Activated T-cell treated with anti-CD3 and anti-CD28 coated beads for 24 hours (primary cell): ENCODE measurements at places on chromosomes 1 and 21.
A peak's percentile ranks its signal among the peaks of the same experiment; 100 is the strongest.

GRCh38 chr1:163315773-163316374 is 5.9 kb upstream of the NUF2 start:
- no peak for DNase-seq

GRCh38 chr1:244234009-244234643 is 183.0 kb downstream of the ZBTB18 start:
- DNase-seq: no peak

GRCh38 chr1:154459080-154459479 is 42.9 kb upstream of the TDRD10 start:
- DNase-seq: no peak

DNA sequence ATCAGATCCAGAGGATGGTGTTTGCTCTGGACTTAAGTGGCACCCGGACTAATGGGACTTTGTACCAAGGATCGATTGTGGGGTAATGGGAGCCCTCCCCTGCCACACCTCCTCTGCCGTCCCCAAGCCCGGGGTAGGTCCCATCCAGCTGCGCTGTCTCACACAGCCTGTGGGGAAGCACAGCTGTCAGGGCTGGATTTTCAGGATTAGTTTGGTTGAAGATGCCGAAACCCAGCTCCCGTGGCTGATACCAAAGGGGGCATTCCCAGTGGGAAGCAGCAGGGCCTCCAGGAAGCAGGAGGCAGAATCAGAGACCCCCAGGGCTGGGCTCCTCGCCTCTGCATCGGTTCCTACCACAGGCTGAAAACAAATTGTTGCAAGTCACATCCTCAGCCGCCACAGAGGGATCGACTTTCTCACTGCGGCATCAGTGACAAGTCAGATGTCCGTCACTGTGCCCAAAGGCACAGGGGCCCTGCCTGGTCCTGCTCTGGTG is 59.7 kb downstream of the MATN1 start:
- no peak for DNase-seq

DNA sequence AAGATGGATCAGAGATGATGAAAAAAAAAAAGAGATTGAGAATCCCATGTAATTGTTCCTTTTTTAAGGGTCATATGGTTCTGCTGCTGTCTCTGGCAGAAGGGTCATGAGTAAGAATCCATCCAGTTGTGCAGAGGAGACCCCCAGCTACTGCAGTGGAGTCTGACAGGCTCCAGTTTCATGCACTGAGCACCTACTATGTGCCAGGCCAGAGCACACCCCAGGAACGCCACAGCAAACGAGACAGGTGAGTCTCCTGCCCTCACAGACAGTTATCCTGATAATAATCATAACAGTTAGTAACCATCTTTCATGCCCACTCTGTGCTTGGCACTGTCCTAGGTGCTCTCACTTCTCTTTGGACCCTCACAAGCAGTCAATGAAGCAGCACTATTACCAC is 420.0 kb downstream of the MATN1 start:
- DNase-seq: no peak

GRCh38 chr1:62823556-62823955 is 39.6 kb downstream of the ATG4C start:
- no peak for DNase-seq

- DNase-seq: no peak
Measured at GRCh38 chr1:17676387-17677060, 78.6 kb upstream of the ACTL8 start.

DNA sequence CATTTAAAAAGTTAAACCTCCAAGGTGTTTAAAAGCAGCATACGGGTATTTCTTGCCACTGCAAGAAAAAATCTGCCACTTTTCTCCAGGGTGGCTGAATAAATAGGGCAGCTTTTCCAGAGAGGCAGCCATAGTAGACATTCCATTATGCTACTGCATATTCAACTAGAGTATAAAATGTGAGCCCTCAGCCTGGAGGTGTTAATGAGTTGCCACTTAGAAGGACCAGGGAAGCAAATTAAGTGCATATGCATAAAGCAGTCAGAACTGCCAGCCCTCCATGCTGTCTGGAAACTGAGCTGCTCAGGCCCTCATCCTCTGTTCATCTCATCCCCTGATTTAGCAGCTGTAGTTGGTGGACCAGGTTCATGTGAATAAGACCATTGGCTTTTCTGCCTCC is 99.4 kb downstream of the DIRAS3 start:
- no peak for DNase-seq

DNA sequence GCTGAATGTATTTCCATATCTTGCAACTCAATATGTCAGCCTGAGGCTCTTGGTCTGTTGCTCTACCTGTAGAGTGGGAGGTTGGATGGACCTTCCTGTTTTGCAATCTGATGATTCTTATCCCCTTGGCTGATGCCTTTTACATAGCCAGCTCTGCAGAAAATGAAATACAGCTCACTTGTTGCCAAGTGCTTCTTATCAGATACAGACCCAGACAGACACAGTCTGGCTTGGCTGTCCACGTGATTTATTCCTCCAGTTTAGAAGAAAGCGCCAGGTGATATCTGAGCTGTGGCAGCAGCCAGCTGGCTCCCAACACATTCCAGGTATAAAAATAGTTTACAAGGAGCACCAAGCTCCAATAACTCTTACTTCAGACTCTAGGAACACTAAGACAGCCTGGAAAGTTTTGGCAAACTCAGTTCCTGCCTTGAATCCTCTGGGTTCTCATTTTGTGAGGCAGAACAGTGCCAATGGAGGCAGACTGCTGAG is 479.2 kb upstream of the USP24 start:
- no peak for DNase-seq

DNA sequence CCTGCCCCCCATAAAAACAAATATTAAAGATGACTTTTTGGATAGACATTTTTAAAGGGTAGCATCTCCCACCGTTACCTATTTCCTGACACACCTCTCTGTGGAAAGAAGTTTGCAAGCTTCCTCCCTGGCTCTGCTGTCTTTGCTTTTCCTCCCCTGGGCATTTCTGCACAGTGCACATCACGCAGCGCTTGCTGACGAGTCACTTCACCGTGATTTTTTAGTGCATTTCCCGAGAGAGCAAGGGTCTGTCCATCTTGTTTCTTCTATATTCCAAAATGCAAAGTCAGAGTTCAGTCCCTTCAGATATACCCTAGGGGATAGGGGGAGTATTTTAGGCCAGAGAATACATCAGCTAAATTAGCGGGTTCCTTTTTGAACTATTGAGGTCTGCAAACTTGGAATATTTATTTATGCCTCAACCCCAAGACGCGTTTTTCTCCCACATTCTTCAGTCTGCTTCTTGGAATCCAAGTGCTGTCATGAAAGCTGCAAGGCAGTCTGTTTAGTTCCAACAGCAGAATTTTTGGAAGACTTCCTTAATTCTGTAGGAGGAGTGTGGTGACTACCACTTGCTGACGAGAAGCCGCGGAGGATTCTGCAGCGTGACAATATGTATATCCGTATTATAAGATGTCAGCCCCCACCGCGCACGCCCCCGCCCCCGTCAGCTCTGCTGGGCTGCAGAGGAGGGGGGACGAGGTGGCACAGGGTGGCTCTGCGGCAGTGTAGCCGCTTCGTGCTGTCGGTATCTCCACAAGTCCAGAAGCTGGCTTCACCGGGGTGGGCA is 22.4 kb downstream of the SMYD2 start:
- DNase-seq: no peak

- DNase-seq: peak; percentile 9
Measured at GRCh38 chr1:22105611-22106207, 37.2 kb downstream of the WNT4 start.

GRCh38 chr1:47680815-47681475 is 243.1 kb downstream of the FOXD2 start:
- no peak for DNase-seq

GRCh38 chr1:62590255-62590969 is 6.9 kb upstream of the ANGPTL3 start:
- no peak for DNase-seq

- no peak for DNase-seq
Measured at GRCh38 chr1:3139871-3140361, 70.9 kb downstream of the PRDM16 start.

- DNase-seq: no peak
Measured at GRCh38 chr1:218775501-218776021, 398.1 kb upstream of the LYPLAL1 start.

- no peak for DNase-seq
Measured at GRCh38 chr1:40699787-40700186, 8.3 kb downstream of the NFYC start.

DNA sequence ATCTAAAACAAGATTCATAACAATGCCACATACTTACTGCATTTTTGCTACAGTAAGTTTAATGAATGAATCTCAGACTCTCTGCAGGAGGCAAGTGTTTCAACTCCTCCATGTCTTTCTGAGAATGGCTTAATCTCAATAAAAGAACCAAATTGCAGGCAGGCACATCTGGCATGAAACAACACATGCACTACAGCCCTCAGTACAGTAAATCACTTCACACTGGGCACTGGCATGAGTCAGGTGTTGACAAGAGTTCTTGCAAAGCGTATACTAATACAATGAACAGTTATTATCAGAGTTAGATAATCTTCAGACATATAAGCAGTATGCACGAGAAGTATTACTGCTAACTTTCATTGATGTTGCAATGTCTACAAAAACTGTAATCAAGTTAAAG is 1386.8 kb downstream of the MRPL39 start:
- no peak for DNase-seq

DNA sequence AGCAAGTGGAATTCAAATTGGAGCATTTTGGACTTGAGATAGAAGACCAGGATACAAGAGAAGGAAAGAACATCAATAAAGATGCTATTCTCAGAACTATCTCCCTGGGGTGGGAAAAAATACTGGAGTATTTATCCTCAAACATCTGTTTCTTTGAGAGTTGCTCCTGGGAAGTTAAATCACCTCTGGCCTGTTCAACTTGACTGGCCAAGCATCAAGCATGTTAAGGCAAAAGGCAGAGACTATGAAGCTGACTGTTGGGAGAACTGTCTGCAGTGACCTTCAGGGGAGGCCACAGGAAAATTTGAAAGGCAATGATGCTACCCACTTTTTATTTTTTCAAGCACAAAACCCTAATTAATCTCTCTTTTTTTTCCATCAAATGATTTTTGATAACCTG is 239.0 kb downstream of the NTNG1 start:
- DNase-seq: no peak

DNA sequence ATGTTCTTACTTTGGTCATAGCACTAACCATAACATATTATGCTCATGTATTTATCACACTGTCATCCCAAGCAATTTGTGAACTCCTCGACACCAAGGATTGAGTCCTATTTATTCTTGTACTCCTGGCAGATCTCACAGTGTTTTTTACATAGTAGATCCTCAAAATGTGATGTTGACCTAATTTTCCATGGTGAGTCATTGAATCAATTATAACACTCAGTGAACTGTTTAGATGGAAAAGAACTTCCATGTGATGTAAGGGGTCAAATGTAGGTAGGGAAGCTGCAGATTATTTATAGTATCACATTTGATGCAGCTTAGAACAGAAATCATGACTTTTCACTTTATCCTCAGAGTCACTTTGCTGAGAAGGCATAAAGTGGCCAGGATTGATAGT is 281.9 kb upstream of the ADAMTS5 start:
- no peak for DNase-seq

GRCh38 chr1:217453816-217454215 is 177.1 kb downstream of the GPATCH2 start:
- no peak for DNase-seq

DNA sequence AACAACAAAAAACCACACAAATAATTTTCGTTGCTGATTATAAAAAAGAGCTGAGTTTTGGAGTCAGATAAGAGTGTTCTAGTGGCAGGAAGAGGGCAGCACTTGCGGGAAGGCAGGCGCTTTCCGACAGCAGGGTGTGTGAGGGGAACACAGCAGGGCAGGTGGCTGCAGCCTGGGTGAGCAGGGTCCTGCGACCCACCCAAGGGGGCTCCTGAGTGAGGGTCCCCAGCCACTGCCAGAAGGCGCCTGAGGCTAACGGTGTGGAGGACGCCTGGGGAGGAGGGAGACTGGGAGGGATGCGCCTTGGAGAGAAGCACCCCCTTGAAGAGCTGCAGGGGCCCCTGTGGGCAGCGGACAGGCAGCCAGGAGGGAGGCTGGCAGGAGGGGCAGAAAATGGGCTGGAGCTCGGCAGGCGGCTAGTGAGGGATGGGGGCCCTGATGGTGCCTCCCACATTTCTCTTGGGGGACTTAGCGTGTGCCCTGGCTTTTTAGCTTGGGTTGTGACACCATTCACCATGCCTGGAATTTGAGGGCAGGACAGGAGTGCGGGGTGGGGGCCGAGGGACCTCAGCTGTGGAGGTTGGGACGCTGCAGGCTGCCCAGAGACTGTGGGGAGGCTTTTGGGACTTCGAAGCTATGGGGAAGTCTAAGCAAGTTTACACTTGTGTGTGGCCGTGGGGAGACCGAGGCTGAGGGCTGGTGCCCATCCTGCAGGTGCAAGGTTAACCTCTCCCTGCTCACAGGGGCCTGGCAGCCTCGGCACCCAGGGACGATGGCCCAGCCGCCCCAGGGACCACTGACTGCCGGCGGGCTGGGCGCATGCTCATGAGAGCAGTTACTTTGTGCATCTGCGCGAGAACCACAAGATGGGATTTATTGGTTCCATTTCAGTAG is 111.4 kb downstream of the SIK1 start:
- DNase-seq: no peak
